ENCODE measurements at places on chromosomes 3 and 15. TPM values are rescaled to one million over a fixed set of nuclear protein-coding genes. Genes with fewer than 3 reads are reported as not detected.

The EIF4E3 gene
- total RNA-seq: 8.8 TPM

The CLSTN2 gene
- 15.7 TPM for total RNA-seq

The CHRNA5 gene
- 1.6 TPM for total RNA-seq

The SLC28A2 gene
- not detected for total RNA-seq

The SPINT1 gene
- 4.6 TPM for total RNA-seq

The KBTBD12 gene
- 14.5 TPM for total RNA-seq

The CCDC39 gene
- not detected for total RNA-seq

The PRICKLE2 gene
- 42.3 TPM for total RNA-seq

DNA sequence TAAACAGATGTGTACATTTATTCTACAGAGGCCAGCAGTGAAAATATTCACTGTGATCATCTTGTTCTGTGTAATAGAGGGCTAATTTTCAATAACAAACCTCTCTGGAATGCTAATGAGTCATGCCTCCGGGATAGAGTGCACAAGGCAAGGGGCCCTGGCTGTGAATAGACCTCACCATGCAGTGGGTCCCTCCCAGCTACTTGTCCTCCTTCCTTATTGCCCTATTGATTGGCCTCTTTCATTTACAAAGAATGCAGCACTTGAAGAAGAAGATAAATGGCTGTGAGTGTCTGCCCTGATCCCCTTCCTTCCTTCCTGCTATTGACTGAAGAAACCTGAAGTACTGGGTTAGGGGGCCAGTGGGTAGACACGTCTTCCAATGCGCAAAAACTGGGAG is 436.3 kb downstream of the WDR72 start:
- H3K4me3 ChIP-seq: no peak overlapping the region
- no peaks in the 10 kb centered on the region for H3K36me3 ChIP-seq
- H3K4me1 ChIP-seq: no peaks in the 10 kb centered on the region
- DNase-seq: no peak
- H3K27me3 ChIP-seq: no peaks in the 10 kb centered on the region

DNA sequence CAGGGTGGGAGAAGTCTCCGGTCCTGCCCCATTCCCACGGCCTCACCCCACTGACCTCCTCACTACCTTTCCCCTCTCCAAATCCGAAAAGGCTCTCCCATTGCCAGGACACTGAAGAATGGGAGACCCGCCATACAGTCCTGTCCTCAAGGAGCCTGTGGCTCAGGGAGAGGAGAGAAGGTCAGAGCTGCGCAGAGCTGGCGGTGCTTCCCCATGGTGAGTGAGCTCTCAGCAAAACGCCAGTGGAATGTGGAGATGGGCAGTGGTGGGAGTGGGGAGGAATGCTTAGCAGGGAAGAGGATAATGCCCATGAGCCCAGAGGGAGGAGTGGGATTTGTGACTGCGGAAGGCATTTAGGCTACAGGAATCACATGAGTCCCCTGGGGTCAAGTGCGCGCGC is 20.1 kb downstream of the FAM43A start:
- H3K4me1 ChIP-seq: no peaks in the 10 kb centered on the region
- no peak overlapping the region for H3K27ac ChIP-seq
- no peaks in the 10 kb centered on the region for H3K36me3 ChIP-seq
- H3K27me3 ChIP-seq: no peaks in the 10 kb centered on the region
- no peak for DNase-seq
- H3K4me3 ChIP-seq: no peak overlapping the region

DNA sequence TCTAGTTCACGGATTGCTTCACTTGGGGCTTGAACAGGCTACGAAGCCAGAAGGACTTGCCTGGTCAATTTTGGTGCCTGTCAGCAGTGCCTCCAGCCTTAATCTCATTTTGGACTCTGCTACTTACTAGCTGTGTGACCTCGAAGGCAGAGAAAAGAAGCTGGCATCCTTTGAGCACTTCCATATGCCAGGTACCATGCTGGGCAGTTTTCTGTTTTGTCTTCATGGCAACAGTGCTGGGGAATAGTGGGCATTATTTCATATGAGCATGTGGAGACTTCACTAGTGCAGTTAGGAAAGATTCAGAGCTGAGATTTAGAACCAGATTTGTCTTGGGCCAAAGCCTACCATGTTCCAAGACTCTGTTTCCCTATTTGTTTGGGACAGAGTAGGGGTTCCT is 92.2 kb downstream of the LRTM1 start:
- H3K27me3 ChIP-seq: no peaks in the 10 kb centered on the region
- no peak for DNase-seq
- no peak overlapping the region for H3K4me3 ChIP-seq
- H3K27ac ChIP-seq: no peak overlapping the region
- no peaks in the 10 kb centered on the region for H3K36me3 ChIP-seq

- no peak overlapping the region for H3K27ac ChIP-seq
- H3K27me3 ChIP-seq: no peaks in the 10 kb centered on the region
- H3K4me1 ChIP-seq: no peaks in the 10 kb centered on the region
- H3K4me3 ChIP-seq: no peak overlapping the region
These were observed 170.2 kb upstream of the SMAD3 start for GRCh38 chr15:66894986-66895780.

GRCh38 chr15:58594898-58595297 is 154.6 kb downstream of the ADAM10 start:
- no peak overlapping the region for H3K27ac ChIP-seq
- H3K4me1 ChIP-seq: no peaks in the 10 kb centered on the region

- no peak for DNase-seq
- no peak overlapping the region for H3K27ac ChIP-seq
- no peak overlapping the region for H3K4me3 ChIP-seq
- no peaks in the 10 kb centered on the region for H3K4me1 ChIP-seq
- no peaks in the 10 kb centered on the region for H3K27me3 ChIP-seq
These were observed 1352.2 kb downstream of the SI start for GRCh38 chr3:163726125-163726524.

- no peak for DNase-seq
- H3K36me3 ChIP-seq: peaks cover 52% of the 10 kb centered on the region
- no peaks in the 10 kb centered on the region for H3K4me1 ChIP-seq
- no peak overlapping the region for H3K27ac ChIP-seq
These were observed 89.3 kb downstream of the CHD2 start for GRCh38 chr15:92989470-92989869.

DNA sequence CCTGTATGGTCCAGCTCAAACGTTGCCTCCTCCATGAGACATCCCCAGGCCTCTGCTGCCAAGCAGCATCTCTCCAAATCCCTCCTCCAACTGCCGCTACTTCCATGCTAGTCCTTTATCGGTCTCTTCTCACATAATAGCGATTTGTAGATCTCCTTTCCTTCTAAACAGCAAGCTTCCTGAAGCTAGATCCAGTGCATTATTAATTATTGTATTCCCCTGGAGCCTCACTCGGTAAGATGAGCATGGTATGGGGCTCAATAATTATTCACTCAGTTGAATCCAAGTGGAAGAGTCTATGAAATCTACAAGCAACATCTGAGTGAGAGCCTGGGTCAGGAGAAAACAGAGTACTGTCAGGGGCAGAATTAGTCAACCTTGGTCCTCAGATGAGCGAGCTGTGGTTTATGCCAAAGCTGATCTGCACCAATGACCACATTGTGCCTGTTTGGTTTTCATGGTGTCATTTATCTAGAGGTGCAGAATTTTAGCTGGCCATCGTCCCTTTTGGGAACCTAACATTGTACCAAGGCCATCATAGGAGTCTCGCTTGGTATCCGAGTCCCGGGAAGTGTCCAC is 93.8 kb upstream of the UBE2E1 start:
- H3K36me3 ChIP-seq: no peaks in the 10 kb centered on the region
- H3K27me3 ChIP-seq: no peaks in the 10 kb centered on the region
- H3K4me3 ChIP-seq: peak overlapping the region; percentile 10
- no peak overlapping the region for H3K27ac ChIP-seq

- H3K4me1 ChIP-seq: no peaks in the 10 kb centered on the region
- no peak overlapping the region for H3K4me3 ChIP-seq
- H3K27ac ChIP-seq: no peak overlapping the region
These were observed 178.1 kb downstream of the POTEB3 start for GRCh38 chr15:21261965-21262850.

GRCh38 chr3:57890874-57891273 is 117.3 kb upstream of the FLNB start:
- no peaks in the 10 kb centered on the region for H3K36me3 ChIP-seq
- DNase-seq: no peak
- peak overlapping the region; percentile 78 for H3K4me3 ChIP-seq
- no peaks in the 10 kb centered on the region for H3K27me3 ChIP-seq

DNA sequence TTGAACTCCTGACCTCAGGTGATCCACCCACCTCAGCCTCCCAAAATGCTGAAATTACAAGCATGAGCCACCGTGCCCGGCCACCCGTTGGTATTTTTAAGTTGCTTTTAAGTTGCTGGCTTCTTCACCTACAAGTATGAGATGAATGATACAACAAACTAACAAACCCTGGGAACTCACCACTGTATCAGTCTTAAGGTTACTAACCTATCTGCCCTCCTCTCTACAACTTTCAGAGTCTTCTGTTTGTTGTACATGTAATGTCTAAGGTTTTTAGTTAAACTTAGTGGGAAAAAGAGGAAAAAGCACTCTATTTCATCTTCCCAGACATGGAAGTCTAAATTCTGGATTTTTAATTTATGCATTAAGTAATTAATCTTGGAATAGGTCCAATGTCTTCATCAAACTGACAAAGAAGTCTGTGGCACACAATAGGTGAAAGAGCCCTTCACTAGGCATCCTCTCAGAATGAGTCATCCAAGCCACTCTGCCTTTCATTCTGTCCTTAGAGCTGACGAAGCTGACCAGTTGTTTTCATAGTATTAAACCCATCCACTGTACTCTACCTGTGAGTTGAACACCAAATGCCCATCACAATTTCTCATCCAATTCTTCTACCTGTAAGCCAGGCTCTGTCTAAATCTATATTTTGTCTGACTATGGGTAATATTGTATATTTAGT is 936.1 kb downstream of the TUSC7 start:
- no peak overlapping the region for H3K27ac ChIP-seq
- H3K4me3 ChIP-seq: no peak overlapping the region
- H3K36me3 ChIP-seq: no peaks in the 10 kb centered on the region

GRCh38 chr3:185629554-185630181 is 43.6 kb downstream of the SENP2 start:
- no peak overlapping the region for H3K27ac ChIP-seq
- no peak overlapping the region for H3K4me3 ChIP-seq
- H3K27me3 ChIP-seq: no peaks in the 10 kb centered on the region
- H3K4me1 ChIP-seq: peaks cover 2% of the 10 kb centered on the region

GRCh38 chr3:191066669-191067068 is 132.4 kb upstream of the OSTN start:
- H3K36me3 ChIP-seq: no peaks in the 10 kb centered on the region
- DNase-seq: no peak
- no peaks in the 10 kb centered on the region for H3K4me1 ChIP-seq
- H3K27ac ChIP-seq: no peak overlapping the region
- no peak overlapping the region for H3K4me3 ChIP-seq

GRCh38 chr3:81302045-81302444 is 459.4 kb downstream of the GBE1 start:
- no peaks in the 10 kb centered on the region for H3K4me1 ChIP-seq
- no peaks in the 10 kb centered on the region for H3K36me3 ChIP-seq
- DNase-seq: no peak
- H3K27me3 ChIP-seq: no peaks in the 10 kb centered on the region
- no peak overlapping the region for H3K4me3 ChIP-seq

DNA sequence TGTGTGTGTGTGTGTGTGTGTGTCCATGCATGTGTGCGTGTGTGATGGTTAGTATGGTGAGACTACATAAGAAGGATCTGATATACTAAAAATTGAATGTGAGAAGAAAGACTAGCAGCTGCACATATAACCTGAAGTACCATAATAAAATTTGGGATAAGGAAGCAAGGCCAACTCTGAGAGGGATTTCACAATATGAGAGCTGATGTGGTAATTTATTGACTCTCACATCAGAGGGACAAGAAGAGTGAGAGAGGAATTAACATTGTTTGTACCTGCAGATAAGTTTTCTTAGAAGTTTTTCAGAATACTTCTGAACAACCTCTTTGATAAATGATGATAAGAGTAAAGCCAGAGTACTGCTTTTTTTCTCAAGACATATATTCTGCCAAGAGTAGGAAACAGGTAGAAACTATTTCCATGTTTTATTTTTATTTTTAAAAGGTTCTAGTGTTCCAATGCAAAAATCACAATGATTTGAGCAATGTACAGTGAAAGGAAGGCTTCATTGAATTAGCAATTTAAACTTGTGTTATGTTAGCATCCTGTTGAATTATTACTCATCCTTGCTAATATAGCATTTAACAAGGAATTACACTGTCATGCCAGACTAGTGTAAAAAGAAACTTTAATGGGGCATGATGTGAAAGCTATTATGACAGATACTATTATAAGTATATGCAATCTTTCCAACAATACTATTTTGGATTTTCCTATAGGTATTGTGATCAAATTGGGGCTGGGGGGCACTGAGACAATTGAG is 415.5 kb upstream of the ARPP21 start:
- H3K27me3 ChIP-seq: no peaks in the 10 kb centered on the region
- H3K36me3 ChIP-seq: no peaks in the 10 kb centered on the region
- no peak overlapping the region for H3K27ac ChIP-seq
- DNase-seq: no peak
- H3K4me3 ChIP-seq: no peak overlapping the region

All from thoracic aorta (tissue), 2 donors.